HFFc6 (cell line): ENCODE measurements at places on chromosomes 1 and 21. TPM values are rescaled to one million over a fixed set of nuclear protein-coding genes. Genes with fewer than 3 reads are reported as not detected.

Gene TRPM2
- total RNA-seq, result 0.31 TPM in 1 of 2 replicates, not detected in the other

Gene RCC1
- 29.6 to 42.0 TPM (median 38.0 TPM) in 3 replicates for total RNA-seq

Gene PFKFB2
- total RNA-seq, result 1.8 to 7.0 TPM (median 4.5 TPM) in 3 replicates

GRCh38 chr1:113275691-113276090 is 114.6 kb upstream of the MAGI3 start:
- no peaks in the 10 kb centered on the region for H3K36me3 ChIP-seq
- H3K4me1 ChIP-seq, result no peaks in the 10 kb centered on the region
- peaks cover 31% of the 10 kb centered on the region for H3K27me3 ChIP-seq
- DNase-seq, result no peak
- no peak overlapping the region for H3K4me3 ChIP-seq

DNA sequence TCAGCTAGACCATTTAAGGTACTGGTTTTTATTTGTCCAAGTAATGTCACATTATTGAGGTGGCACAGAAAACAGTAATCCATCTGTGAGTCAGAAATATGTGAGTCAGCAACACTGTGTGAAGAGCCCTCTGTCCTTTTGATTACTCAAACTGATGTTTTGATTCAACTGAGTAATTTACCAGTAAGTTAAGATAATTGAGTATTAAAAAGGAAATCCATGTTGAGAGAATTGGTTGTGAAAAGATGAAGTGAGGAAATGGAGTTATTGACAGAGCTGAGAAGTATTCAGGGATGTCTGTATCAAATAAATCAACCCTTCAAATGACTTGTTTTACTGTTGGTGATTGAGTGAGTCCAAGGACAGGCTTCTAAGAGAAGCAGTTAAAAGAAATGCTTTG is 302.7 kb upstream of the SGIP1 start:
- no peaks in the 10 kb centered on the region; the same call in 1 of the 2 replicates for H3K27me3 ChIP-seq
- peaks cover 12% of the 10 kb centered on the region for H3K4me1 ChIP-seq
- H3K4me3 ChIP-seq, result no peak overlapping the region
- DNase-seq, result peak; percentile 52
- H3K27ac ChIP-seq, result no peak overlapping the region
- H3K36me3 ChIP-seq, result no peaks in the 10 kb centered on the region

DNA sequence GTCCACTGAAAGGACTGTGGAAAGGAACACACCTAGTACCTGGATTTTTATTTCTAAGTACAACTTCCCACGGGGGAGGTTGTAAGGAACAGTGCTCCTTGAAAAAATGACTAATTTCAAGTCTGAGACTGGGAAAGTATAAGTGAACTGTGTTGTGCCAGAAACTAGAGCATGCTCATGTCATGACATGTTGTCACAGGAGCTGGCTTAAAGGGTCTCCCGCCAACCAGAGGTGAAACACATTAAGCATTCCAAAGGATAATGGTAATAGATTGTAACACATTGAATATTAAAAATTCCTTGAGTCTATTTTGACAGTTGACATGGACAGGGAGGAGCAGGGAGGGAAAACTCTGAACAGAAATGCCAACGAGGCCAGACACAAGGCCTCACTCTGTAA is 6.3 kb downstream of the ATP2B4 start:
- peak overlapping the region; percentile 43; the same call in 1 of the 2 replicates for H3K27ac ChIP-seq
- H3K4me3 ChIP-seq, result no peak overlapping the region
- peaks cover 47% of the 10 kb centered on the region for H3K36me3 ChIP-seq
- peaks cover 59% of the 10 kb centered on the region for H3K4me1 ChIP-seq
